Kasumi-1 (cell line): ENCODE measurements at places on chromosomes 1 and 21.
A peak's percentile ranks its signal among the peaks of the same experiment; 100 is the strongest.

- DNase-seq: no peak
These were observed 21.9 kb downstream of the SRSF4 start for GRCh38 chr1:29159773-29160172.

- no peak for DNase-seq
These were observed 120.5 kb downstream of the LTN1 start for GRCh38 chr21:28872218-28872617.

DNA sequence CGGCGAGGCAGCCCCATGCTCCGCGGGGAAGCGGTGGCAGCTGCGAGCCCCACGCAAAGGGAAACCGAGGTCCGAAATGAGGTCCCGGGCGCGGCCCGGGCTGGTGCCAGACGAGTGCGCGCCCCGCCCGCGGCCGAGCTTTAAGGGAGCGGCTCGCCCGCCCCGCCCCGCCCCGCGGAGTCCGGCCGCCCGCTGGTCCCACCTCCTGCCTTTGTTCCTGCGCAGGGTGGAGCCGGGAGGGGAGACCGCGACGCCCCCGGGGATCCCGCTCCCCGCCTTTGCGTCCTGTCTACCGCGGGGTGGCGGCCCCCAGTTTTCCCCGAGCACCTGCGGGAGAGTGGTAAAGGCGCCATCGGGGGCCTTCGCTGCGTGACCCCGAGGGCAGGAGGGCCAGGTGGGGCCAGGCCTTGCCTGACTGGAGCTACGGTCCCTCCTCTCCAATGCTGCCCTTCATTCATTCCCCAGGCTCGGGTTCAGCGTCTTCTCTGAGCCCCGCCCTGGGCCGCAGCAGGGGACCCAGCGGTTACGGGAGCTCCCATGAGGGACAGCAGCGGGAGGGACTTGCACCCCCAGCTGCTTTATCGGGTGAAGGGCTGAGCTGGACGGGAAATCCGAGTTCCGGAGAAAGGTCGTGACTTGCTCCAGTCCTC is at the start of gene HES2:
TSS of gene HES2 (minus strand) at position 116 of the 650 bp plus-strand sequence. CDS start at position 17, 99 bp downstream.
- no peak for DNase-seq

GRCh38 chr1:6508816-6509189 is 17.3 kb upstream of the PLEKHG5 start:
- no peak for DNase-seq

DNA sequence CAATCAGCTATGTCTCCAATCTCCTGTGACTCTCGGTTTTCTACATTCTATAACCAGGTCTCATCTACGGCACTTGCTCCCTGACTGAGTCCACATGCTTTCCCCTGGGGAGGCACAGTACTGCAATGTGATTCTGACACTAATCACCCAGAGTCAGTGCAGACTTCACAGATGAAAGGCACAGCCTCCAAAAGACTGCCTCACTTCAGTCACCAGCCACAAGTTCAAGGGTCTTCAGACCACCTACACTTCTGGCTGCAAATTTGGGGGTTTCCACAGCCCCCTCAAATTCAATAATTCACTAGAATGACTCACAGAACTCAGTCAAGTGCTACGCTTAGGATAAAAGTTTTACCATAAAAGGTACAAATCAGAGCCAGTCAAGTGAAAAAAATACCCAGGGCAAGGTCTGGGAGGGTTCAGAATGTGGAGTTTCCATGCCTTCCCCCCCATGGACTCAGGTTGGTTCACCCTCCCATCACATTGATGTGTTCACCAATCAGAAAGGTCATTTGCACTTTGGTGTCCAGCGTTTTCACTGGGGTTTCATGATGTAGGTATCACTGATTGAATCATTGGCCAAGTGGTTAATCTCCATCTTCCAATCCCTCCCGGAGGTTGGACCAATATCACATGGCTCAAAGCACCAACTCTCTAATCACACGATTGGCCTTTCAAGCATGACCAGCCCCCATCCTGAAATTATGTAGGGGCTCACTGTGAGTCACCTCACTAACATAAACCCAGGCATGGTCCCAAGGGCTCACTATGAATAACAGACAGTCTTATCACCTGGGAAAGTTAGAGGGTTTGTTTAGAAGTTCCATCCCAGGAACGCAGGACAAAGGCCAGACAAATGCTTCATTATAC is 182.9 kb upstream of the CAMK1G start:
- DNase-seq: no peak

- no peak for DNase-seq
These were observed 36.1 kb upstream of the B3GALT5 start for GRCh38 chr21:39576518-39577128.

GRCh38 chr1:228818928-228819630 is 83.8 kb downstream of the RHOU start:
- DNase-seq: no peak

DNA sequence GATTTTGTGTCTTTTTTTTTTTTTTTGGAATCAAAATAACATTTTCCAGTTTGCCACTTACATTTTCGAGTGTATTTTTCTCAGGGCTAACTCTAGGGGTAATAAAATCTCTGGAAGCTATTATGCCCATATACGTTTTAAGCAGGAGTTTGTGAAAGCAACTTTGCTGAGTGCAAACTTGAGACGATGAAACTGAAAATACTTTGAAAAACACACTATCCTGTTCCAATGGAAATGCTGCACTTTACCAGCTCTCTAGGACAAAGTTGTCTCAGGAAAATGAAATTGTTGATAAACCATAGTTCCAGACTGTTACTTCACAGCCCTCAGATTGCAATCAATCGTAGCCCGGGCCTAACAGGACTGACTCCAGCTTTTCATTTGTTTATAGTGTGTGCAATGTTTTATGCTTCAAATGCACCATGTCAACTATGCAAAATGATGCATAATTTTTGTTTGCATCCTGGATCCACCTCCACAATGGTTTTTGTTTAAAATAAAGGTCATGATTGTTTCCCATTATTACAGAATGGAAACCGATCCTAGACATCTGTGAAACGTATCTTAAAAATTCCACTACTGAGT is 220.6 kb upstream of the PKN2 start:
- DNase-seq: no peak

- no peak for DNase-seq
These were observed 42.4 kb upstream of the PBX1 start for GRCh38 chr1:164516591-164516990.

DNA sequence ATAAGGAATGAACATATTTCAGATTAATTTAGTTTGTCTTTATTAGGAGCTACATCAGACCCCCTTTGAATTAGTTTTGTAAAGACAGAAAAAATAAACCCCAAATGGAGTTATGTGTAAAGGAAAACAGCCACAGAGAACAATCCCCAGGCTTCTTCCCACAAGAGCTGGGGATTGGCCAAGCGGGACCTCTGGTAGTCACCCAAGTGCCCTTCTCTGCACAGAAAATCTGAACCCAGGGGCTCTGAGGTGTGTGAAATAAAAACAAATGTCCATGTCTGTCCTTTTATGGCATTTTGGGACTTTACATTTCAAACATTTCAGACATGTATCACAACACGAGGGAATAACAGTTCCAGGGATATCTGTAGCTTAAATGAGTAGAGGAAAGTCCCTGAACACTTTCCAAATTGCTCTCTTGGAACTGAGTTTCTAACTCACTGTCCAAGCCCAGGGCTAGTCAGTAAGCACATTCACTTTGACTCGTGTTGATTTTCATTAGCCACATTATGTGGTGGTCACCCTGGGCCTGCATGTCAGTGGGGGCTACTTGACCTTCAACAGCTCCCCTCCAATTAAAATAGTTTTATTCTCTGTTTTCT is 22.5 kb downstream of the DPT start:
- DNase-seq: no peak

- DNase-seq: no peak
These were observed 39.6 kb downstream of the COA6 start for GRCh38 chr1:234412830-234413229.

DNA sequence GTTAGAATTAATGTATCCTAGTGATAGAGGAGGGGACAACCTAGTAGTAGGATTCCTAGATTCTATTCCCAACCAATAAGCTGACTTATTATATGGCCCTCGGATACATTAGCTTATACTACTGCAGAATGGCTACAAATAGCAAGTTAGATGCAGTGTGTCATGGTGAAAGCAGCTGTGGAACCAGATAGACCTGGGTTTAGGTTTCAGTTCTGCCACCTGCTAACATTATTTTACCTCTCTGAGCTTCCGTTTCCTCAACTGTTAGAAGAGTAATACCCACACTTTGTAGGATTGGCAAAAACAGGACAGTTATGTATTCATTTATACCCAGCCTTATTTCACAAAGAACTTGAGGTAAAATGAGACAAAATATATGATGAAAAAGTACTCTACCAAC is 21.6 kb upstream of the MAGOH start:
- no peak for DNase-seq

DNA sequence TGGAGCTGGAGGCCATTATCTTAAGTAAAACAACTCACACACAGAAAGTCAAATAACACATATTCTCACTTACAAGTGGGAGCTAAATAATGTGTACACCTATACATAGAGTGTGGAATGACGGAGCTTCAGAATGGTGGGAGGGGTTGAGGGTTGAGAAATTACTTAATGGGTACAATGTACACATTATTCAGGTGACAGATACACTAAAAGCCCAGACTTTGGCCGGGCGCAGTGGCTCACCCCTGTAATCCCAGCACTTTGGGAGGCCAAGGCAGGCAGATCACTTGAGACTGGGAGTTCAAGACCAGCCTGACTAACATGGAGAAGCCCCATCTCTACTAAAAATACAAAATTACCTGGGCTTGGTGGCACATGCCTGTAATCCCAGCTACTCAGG is 24.9 kb upstream of the LRIG2 start:
- DNase-seq: no peak

DNA sequence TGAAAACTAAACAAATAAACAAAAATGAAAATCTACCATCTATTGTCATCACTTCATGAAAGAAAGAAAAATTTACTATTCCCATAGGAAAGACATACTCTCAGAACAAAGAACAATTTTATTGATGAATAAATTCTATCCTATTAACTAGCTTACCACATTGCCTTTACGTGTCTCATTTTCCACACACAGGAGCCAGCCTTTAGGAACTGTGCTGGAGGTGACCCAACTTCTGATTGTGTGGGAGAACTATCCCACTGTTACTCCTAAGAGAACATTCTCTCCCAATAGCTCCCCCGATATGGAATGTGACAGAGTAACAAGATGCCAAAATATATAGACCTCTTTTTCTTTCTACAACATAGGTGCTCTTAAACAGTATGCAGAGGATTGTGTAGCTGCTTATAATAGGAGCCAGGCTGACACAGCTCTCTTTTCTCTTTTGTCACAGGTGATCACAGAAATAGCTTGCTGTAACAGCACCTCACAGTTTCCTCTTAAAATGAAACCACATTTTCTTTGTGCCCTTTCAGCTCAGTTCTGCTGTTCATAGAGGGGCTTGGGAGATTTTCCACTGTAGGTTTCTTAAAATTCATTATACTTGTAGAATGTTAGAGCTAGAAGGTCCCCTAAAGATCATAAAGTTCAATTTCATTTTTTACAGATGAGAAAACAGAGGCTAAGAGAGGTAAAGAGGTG is 35.5 kb downstream of the C21orf91 start:
- no peak for DNase-seq

DNA sequence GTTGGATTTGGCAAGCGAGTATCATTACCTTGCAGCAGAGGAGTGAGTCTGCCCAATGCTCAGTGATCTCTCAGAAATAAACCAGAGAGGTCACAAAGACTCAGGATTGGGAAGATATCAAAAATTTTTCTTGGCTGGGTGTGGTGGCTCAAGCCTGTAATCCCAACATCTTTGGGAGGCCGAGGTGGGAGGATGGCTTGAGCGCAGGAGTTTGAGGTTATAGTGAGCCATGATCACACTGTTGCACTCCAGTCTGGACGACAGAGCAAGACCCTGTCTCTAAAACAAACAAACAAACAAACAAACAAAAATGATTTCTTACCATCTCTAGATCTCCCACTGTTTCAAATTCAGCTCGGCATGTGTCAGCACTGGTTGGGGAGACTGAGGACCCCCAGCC is 13.3 kb upstream of the BECN2 start:
- DNase-seq: no peak

DNA sequence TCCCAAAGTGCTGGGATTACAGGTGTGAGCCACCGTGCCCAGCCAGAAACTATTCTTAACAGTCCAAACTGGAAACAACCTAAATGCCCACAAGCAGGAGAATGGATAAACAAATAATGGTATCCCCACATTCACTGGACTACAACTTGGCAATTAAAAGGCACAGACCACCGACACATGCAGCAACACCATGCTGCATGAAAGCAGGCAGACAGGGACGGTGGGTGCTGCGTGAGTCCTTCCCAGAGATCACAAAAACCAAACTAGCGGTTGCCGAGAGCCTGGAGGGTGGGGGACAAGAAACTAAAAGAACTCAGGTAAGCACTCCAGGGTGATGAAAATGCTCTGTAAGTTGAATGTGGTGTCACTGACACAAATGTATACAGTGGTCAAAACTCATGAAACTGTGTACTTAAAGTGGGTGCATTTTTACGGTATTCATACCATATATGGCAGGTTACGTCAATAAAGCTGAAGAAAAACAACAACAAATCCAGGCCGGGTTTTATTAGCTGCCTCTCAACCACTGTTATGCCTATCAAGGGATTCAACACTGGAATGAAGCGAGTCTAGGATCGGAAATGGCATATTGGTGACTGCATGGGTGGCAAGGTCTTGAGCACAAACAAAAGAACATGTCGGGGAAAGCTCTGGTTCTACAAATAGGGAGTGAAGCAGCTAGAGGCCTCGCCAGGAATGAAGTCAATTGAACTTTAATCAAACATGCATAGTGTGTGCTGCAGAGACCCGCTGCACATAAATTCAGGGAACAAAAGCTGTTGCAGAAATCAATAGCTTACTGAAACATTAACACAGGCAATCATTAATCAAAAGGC is 52.4 kb downstream of the SLC45A1 start:
- DNase-seq: no peak

DNA sequence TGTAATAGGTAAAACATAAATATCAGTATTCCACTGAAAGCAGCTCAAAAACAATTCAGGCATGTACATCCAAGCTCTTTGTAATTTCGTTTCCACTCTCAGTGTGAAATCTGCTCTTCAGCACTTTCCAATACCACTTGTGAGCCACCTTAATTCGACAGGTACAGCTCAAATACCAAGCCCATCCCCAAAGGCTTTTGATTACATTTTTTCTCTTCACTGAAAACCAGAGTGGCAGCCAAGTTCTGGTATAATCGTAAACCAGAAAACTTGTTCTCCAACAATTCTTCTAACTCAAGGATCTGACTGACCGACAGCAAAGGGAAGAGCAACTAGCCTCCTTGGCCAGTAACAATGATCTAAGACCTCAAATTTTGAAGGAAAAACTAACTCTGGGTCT is 36.8 kb downstream of the FBXO42 start:
- no peak for DNase-seq

- no peak for DNase-seq
These were observed 171.2 kb downstream of the ETS2 start for GRCh38 chr21:38976900-38977299.

DNA sequence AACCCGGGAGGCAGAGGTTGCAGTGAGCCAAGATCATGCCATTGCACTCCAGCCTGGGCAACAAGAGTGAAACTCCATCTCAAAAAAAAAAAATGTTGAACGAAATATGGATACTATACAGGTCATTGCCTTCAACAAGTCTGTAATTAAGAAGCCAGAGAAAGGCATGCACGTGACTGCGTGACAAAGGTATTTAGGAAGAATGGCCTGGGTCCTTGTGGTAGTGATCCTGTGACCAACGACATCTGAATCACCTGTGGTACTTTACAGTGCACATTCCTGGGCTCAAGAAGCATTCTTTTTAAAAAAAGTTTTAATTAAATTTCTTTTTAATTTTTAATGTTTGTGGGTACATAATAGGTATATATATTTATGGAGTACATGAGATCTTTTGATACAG is 115.0 kb downstream of the GREM2 start:
- DNase-seq: no peak

- no peak for DNase-seq
These were observed 5.9 kb upstream of the VPS45 start for GRCh38 chr1:150061632-150062101.

- DNase-seq: peak; percentile 62
These were observed 106.7 kb downstream of the HIVEP3 start for GRCh38 chr1:41812051-41812450.
